Motor neuron (in vitro differentiated cells): ENCODE measurements at places on chromosomes 5 and 9.
A peak's percentile ranks its signal among the peaks of the same experiment; 100 is the strongest.

DNA sequence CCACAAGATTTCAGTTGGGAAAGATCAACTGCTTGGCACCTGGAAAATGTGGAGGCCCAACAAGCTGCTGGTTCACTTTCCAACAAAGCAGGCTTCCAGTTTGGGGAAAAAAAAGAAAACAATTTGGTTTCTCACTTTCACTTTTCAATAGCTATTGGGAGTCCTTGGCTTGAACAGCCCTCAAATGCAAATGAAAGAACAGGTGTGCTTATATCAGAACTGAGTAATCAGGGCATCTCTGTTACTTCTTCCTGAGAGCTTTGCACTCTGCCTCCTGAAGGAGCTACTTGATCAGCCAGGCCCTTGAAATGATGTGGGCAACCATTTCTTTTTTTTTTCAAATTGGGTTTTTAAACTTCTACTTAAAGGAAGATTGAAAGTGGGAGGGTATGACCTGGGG is 73.5 kb downstream of the MFAP3 start:
- no peak for ATAC-seq

DNA sequence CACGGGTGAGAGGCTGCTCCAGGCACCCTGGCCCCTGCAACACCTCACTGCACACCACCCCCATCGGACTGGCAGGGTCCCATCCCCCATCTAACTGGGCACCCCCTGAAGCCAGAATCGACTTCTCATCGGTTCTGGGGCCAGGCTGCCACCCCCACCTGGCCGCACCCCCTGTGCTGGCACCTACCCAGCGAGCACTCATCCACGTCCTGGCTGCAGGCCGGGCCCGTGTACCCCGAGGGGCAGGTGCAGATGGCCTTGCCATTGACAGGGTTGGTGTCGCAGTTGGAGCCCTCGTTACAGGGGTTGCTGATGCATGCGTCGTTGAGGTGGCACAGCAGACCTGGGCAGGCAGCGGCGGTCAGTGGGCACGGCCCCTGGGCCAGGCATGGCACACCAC is 27.9 kb downstream of the NOTCH1 start:
- no peak for ATAC-seq

- ATAC-seq = peak; percentile 60
Observed at GRCh38 chr5:64811050-64811640, 42.4 kb downstream of the CWC27 start.

GRCh38 chr5:126354012-126354857 is 69.0 kb upstream of the GRAMD2B start:
- ATAC-seq = peak; percentile 70

- no peak for ATAC-seq
Observed at GRCh38 chr5:42397267-42397666, 26.0 kb upstream of the GHR start.

DNA sequence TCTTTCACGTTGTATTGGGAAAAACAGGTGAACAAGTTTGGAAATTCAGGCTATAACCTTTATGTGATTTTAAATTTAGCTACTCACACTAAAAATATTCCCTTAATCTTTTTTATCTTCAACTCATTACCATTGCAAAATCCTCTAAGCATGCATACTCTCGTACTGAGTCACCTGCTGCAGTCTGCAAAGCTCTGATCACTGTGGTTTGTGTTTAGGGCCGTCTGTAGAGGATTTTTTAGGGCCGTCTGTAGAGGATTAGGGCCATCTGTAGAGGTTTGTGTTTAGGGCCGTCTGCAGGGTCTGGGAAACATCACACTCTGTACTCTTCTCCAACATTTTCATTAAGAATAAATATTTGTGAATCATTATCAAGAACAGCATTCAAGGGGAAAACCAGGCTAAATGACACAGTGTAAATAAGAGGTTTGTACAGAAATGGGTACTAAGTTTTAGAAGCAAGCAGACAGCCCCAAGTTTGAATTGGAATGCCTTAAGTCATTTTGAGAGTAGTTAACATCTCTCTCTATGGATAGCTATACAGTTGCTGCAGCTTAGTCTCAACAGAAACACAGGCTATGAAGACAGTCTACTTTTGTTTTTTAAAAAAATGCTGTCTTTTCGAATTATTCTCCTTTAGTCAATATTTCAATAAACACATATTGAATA is 155.0 kb upstream of the TSLP start:
- ATAC-seq = peak; percentile 99

DNA sequence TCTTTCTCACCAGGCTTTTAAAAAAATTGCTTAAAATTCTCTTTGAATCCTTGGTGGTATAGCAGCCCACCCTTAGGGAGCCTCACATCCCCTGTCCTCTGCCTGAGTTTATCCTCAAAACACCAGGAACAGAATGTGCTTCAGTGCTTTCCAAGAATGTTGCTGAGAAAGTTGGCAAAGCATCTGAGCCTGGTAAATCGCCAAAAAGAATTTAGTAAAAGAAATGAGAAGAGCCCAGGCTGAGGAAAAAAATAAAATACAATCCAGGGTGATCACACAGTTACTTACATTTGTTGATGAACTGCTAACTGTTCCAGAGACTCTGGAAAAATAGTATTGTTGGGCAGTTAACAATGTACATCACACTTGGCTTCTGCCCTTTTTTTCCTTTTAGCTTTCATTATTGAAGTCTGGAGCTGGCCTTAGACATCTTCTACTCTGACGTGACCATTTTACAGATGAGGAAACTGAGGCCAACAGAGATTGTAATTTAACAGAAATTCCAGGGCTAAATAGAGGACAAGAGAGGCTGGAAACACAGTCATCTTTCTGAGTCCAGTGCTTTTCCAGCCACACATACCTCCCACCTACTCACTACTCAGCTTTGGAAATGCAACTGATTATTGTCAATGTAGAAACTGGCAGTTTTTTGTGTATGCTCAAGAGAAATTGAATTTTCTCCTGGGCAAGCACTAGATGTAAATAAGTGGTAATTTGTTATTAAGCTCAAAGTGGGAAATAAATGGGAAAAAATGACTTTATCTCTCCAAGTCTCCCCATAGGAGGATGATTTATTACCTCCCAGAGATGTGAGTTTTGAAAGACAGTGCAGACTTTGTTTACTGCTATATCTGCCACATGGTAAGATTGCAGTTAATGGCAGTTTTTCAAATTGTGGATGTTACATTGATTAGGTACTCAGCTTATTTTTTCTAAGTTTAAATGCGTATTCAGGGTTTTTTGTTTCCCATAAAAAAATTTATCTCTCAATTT is 86.7 kb upstream of the ALDH1A1 start:
- no peak for ATAC-seq

- no peak for ATAC-seq
Observed at GRCh38 chr5:11400316-11400715, 503.9 kb downstream of the CTNND2 start.

DNA sequence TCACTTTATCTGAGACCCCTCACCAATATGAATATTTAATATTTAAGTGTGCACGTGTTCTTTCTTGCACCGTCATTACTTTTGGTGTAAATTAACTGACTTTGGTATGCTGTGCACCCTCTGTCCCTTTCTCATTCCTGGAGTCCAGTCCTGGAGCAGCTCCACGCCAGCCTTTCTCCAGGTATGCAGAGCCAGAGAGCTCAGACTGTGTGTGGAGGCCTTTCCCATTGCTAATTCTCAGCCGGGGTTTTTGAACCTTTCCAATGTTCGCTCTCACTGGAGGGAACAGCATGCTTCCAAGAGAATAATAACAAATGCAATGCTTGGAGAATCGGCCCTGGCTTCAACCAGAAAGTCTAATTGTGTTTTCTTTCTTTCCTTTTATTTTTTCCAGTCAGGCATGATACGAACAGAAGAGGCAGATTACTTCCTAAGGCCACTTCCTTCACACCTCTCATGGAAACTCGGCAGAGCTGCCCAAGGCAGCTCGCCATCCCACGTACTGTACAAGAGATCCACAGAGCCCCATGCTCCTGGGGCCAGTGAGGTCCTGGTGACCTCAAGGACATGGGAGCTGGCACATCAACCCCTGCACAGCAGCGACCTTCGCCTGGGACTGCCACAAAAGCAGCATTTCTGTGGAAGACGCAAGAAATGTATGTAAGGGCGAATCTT is 41.7 kb downstream of the ADAMTS16 start:
- no peak for ATAC-seq

DNA sequence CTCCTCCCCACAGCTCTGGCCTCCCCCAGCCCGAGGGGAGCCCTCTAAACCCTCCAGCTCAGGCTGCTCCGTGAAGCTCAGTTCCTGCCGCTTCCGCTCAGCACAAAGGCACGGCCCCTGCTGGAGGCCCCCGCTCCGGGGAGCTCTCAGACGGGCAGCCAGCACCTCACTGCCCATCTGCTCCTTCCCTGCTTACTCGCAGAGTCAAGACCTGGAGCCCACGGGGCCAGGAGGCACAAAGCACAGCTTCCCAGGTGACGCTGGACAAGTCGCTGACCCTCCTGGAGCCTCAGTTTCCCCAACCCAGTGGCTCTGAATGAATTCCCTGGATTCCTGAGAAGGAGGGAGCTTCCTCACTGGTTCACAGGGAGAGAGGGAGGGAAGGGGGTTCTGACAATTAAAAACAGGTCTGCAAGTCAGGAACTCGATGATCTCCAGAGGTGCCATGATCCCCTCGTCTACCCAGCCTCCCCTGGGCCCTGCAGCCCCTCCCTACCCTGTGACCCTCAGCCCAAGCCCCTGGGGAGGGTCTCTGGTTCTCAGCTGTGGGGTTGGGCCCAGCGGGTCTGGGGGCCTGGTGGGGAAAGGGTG is 36.2 kb downstream of the VAV2 start:
- peak; percentile 82 for ATAC-seq

- ATAC-seq = peak; percentile 24
Observed at GRCh38 chr5:156529892-156530291, 202.9 kb downstream of the SGCD start.

GRCh38 chr5:9069650-9070049 is 476.2 kb downstream of the SEMA5A start:
- ATAC-seq = peak; percentile 85

DNA sequence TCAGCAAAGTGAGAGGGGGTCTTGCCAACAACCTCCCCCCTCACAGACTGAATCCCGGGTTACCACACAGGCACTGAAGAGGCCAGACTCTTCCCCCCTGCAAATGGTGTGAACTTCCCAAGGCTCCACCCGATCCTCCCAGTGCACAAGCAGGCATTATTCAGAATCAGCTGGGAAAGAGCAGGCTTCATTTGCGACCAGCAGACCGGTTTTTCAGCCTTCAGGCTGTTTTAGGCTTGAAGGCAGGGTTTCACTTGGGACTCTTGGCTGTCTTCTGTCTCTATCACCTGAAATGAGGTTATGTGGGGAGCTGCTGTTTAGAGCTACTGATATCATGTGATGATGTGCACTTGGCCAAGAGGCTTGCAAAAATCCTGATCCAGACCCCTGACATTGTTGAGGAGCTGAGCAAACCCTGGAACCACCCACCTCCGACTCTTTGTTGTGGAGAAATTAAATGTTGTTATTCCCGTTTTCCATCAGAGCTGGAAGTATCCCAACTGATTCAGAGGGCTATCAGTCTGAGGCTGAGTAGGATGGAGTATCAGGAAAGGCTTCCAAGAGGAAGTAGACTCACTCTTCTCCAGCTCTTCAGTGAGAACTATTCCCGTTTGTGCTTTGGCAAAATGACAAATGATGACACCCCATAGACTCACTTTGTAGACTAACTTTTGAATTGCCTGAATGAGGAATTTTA is 63.3 kb upstream of the ZFR start:
- peak; percentile 31 for ATAC-seq

DNA sequence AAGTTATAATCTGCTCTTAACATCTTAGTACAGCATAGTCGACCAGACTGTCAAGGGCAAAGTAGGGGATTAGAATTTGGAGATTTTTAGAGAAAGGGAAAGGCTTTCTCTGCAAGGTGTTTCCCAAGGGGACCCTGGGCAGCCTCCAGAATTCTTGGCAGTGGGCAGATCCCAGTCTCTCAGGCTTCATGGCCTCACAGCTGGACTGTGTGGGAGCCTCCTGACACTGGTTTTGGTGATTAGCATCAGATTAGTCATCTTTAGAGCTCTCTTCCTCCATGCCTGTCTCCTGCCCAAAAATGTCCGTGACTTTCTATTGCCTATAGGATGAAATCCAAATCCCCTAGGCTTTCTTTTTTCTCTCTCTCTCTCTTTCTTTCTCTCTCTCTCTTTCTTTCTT is 370.7 kb downstream of the ZSWIM6 start:
- no peak for ATAC-seq

- ATAC-seq = no peak
Observed at GRCh38 chr5:5069851-5070250, 70.3 kb upstream of the ADAMTS16 start.

- no peak for ATAC-seq
Observed at GRCh38 chr5:78621291-78621738, 27.3 kb downstream of the LHFPL2 start.

DNA sequence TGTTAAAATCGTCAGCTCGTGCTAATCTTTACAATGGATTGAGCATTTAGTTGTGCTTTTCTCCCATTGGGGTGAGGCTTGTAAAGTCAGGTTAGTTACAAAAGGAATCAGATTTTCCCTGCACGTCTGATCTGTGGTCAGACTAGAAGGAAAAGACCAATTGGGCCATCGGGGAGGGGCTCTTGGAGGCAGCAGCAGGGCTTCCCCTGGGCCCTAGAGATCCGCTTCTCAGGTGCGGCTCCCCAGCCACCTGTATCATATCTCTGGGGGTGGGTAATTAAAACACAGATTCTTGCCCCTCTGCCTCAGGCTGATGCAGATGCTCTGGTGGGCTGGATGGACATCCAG is 200.3 kb downstream of the HSPA4 start:
- no peak for ATAC-seq

GRCh38 chr9:106432631-106433030 is 430.3 kb upstream of the ZNF462 start:
- no peak for ATAC-seq

GRCh38 chr9:91966503-91966902 is 16.5 kb upstream of the ROR2 start:
- no peak for ATAC-seq

- peak; percentile 39 for ATAC-seq
Observed at GRCh38 chr5:7869474-7870136, 657 bp downstream of the MTRR start.

DNA sequence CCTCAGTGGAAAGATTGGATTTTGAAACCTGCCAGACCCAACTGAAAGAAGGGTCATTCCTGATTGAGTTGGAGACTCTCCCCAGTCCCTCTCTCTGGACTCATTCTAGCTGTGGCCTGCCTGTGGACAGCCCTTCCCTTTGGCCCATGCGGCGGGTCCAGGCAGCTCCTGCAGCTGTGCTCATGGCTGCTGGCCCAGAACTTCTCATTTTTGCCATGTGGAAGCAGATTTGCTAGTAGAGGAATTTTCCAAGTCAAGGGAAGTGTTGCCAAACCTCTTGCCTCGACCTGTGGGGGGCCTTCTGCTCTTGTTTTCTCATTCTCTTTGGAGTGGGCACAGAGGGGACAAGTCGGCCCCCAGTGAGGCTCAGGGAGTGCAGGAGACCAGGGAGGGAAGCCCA is 89.2 kb downstream of the ANKRD33B start:
- peak; percentile 35 for ATAC-seq
